Activated T-cell treated with anti-CD3 and anti-CD28 coated beads, Interleukin-2, amount 50 U/mL, for 48 hours (primary cell): ENCODE measurements at places on chromosomes 13 and 19.

GRCh38 chr13:102892503-102892902, 46.7 kb downstream of the ERCC5 start:
- DNase-seq, result no peak

- DNase-seq, result peak; percentile 77
Observed at GRCh38 chr19:41785653-41786052, 10.7 kb upstream of the CEACAM3 start.

DNA sequence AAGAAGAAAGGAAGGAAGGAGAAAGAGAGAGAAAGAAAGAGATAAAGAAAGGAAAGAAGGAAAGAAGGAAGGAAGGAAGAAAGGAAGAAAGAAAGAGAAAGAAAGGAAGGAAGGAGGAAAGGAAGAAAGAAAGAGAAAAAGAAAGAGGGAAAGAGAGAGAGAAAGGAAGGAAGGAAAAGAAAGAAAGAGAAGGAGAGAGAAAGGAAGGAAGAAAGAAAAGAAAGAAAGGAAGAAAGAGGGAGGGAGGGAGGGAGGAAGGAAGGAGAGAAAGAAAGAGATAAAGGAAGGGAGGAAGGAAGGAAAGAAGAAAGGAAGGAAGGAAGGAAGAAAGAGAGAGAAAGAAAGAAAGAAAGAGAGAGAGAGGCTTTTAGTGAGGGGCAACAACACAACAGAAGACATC, 135.1 kb upstream of the VSTM2B start:
- no peak for DNase-seq

DNA sequence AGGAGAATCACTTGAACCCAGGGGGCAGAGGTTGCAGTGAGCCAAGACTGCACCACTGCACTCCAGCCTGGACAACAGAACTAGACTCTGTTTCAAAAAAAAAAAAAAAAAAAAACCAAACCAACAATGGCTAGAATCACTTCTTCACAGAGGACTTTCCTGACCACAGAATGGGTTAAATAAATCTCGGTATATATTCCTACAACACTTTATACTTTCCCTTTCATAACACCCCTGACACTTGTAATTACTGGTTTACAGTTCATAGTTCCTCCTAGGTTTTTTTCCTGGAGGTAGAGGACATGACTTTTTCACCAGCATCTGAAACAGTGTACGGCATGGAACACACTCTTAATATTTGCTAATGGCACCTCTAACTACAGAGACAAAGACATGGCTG, 31.4 kb downstream of the ZDHHC20 start:
- DNase-seq, result no peak

DNA sequence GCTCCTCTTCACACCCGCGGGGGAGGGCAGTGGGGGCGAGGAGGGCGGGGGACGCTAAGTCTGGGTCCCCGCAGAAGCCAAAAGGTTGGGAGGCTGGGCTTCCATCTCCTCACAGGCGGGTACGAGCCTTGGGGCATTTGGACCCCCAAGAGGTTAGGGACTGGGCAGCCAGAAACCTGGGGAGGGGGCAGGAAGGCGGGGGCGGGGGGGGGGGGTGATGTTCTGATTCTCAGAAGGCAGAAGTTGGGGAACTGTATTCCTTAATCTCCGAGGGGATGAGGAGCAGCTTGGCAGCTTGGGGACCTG, 5.1 kb downstream of the BCL3 start:
- DNase-seq, result no peak

DNA sequence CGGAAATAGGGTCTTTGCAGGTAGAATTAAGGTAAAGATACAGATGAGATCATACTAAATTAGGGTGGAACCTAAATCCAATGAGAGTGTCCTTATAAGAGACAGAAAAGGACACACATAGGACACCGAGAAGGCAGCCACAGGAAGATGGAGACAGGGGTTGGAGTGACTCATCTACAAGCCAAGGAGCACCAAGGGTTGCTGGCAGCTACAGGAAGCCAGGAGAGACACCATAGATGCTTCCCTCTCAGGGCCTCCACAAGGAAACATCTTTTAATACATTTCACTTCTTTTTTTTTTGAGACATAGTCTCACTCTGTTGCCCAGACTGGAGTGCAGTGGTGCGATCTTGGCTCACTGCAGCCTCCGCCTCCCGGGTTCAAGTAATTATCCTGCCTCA, 10.1 kb downstream of the TMEM143 start:
- no peak for DNase-seq

- DNase-seq, result no peak
Observed at GRCh38 chr13:76965759-76966421, 17.6 kb downstream of the ACOD1 start.

DNA sequence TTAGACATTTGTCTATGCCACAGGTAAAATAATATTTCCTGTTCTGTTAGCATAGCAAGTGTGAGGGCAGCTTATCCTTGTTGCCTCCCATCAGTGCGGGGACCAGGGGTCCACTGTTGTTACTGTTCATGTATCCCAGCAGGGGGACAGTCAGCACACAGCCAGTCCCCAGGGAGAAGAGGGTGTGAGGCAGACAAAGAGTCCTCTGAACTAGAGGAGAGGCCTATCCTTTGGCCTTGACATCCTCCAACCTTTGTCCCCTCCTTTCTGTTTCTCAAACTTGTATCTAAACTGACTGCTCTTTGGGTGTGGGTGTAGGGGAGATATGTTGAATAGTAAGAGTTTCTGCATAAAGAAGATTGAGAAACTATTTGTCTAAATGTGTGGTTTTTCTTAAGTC, 2.9 kb upstream of the GPR18 start:
- DNase-seq, result no peak

- DNase-seq, result no peak
Observed at GRCh38 chr13:25771641-25772478, 280.0 kb downstream of the SHISA2 start.

DNA sequence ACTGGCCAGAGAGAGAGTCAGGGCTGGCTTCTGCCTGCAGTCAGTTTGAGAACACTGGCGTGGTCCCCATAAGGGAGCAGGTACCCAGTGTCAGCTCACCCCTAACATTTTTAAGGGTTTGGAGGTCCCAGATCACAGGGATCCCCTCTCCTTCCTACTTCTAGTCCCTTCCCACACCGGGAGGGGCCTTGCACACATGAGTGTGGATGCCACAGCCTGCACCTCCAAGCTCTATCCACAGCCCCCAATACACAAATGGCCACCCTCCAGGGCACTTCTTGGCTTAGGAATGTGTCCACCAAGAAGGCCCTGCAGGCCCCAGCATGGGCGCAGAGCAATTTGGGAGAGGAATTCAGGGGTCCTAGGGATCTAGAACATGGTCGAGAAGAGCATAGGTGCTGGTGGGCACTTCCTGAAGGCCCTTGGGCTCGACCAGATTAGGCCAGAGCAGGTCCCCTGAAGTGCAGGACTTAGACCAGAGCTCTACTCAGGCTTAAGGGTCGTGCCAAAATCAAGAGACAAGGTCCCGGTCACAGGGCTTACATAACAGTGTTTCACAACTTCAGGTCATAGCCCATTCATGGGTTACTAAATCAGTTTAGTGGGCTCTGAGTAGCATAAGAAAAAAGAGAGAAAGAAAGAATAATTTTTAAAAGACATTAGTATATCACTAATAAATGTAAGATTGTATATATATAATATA, 16.0 kb downstream of the FXYD5 start:
- DNase-seq, result no peak

DNA sequence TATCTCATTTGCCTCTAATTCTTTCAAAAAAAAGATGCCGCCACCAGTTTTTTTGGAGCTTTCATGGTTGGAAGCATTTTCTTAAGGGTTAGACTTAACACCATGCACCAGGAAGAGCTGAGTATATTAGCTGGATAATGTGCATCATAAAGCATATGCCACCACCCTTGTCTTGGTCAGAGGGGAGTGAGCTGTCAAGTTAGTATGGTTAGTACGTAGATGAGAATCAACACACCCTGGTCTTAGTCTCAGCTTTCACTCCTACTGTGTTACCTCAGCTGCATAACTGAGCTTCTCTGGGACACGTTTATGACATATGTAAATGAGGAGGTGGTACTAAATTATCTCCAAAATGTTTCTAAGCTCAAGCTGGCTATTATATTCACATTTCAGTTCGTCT, 415.6 kb downstream of the DCT start:
- DNase-seq, result no peak

GRCh38 chr19:294946-295686, 3.9 kb upstream of the PLPP2 start:
- peak; percentile 64 for DNase-seq

DNA sequence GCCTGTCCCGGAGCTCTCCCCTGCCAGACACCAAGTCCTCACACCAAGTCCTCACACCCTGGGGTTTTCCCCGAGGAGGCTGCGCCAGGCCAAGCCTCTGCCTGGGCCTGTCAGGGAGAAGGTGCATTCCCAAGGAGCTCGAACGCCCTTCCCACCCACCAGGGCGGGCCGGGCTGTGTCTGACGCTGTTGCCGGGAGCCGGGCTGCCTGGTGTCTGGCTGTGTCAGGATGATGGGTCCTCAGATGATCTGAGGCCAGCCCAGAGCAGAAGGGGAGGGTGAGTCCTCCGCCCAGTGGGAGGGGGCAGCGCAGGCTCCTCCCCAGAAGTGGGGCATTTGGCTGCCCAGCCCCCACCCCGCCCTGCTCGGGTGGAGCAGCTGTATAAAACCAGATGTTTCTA, 2.3 kb upstream of the HAS1 start:
- no peak for DNase-seq

- peak; percentile 57 for DNase-seq
Observed at GRCh38 chr13:40132249-40132648, 476.8 kb downstream of the COG6 start.

GRCh38 chr13:32051156-32051555, 19.6 kb downstream of the FRY start:
- DNase-seq, result no peak

- DNase-seq, result no peak
Observed at GRCh38 chr13:76887076-76887563, 915 bp upstream of the KCTD12 start.

- DNase-seq, result no peak
Observed at GRCh38 chr13:107216046-107216755, 648.3 kb upstream of the ARGLU1 start.

- DNase-seq, result peak; percentile 27
Observed at GRCh38 chr13:74289861-74290773, 155.9 kb upstream of the KLF12 start.

GRCh38 chr19:13729859-13730258, 34.5 kb upstream of the MRI1 start:
- no peak for DNase-seq

GRCh38 chr13:32277839-32278238, 37.3 kb downstream of the ZAR1L start:
- no peak for DNase-seq

- no peak for DNase-seq
Observed at GRCh38 chr19:14401468-14402195, 17.5 kb downstream of the DDX39A start.

DNA sequence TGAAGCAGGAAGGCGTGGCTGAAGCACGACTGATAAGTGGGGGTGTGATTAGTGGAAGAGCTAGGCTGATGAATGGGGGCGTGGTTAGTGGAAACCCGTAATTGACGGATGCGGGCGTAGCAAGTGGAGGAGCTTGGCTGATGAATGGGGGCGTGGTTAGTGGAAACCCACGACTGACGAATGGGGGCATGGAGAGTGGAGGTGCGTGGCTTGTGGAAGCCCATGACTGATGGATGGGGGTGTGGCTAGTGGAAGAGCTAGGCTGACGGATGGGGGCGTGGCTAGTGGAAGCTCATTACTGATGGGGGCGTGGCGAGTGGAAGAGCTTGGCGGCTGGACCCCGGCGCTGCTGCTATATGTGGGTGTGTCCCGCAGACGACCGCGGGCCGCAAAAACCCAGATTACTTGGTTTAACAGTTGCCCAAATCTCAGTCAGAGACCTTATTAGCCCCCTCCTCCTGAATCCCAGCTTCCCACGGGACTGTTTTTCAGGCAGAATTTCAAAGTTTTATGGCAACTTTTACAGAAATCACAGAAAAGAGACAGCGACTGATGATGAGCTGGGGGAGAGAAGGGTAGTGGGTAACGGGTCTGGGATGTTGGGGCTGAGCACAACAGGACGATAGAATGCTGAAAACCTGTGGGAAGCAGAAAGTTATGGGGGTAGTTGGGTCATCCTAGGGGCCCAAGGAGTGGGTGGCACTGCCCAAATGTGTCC, 9.0 kb upstream of the MEIS3 start:
- DNase-seq, result peak; percentile 91

GRCh38 chr19:1665565-1666047, 13.2 kb upstream of the TCF3 start:
- DNase-seq, result no peak

DNA sequence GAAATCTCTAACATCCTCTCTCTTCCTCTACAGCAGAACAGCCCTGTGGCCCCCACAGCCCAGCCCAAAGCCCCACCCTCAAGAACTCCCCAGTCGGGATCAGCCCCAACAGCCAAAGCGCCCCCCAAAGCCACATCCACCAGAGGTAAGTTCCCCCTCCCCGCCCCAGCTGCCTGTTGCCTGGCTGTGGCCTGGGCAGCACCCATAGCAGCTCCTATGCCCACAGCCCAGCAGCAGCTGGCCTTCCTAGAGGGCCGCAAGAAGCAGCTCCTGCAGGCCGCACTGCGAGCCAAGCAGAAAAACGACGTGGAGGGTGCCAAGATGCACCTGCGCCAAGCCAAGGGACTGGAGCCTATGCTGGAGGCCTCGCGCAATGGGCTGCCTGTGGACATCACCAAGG, 14.5 kb downstream of the CC2D1A start:
- DNase-seq, result no peak

DNA sequence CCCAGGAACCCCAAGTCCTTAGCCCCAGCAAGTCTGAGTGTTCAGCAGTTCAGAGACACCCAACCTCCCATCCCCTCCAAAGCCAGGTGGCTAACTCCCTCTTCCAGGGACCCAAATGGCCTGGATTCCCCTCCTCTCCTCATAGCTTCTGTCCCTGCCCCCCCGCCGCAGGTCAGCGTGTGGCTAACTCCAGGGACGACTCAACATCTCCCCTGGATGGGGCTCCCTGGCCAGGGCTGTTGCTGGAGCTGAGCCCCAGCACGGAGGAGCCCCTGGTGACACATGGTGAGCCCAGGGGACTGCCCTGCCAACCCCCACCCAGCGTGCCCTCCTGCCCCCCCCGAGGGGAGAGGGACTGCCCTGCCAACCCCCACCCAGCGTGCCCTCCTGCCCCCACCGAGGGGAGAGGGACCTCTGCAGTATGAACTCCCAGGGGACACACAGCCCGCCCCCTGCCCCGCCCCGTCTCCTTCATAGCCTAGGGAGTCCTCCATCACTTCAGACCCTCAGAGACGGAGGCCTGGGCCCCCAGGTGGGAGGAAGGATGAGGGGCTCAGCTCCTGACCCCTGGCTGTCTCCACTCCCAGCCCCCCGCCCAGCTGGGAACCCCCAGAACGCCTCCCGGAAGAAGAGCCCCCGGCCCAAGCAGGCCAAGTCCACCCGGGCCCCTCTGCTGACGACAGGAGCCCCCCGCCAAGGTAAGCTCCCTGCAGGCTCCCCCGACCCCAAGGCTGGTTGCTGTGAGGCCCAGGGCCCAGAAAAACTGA, 1.7 kb downstream of the SSC5D start:
- DNase-seq, result no peak
